ENCODE measurements at places on chromosomes 16 and 17.

DNA sequence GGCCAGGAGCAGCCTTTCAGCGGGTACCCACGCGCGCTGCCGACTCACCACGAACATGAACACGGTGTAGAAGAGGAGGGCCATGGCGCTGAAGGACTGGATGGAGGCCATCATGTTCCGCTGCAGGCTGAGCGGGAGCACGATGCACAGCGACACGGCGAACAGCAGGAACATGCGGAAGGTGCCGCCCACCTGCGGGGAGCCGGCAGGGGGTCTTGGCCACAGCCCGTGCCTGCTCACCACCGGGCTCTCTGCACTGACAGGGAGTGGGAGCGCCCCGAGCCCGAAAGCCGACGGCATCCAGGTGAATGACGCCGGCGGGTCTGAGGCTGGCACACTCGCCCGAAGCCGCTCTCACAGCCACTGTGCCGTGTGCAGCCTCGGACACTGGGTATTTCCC lies 13.0 kb downstream of the SLC38A10 start:
- no peak for DNase-seq

GRCh38 chr16:69595127-69596036 lies 29.6 kb downstream of the NFAT5 start:
- no peak for DNase-seq

GRCh38 chr16:83441517-83441916 lies 366.3 kb upstream of the HSBP1 start:
- DNase-seq, result no peak

DNA sequence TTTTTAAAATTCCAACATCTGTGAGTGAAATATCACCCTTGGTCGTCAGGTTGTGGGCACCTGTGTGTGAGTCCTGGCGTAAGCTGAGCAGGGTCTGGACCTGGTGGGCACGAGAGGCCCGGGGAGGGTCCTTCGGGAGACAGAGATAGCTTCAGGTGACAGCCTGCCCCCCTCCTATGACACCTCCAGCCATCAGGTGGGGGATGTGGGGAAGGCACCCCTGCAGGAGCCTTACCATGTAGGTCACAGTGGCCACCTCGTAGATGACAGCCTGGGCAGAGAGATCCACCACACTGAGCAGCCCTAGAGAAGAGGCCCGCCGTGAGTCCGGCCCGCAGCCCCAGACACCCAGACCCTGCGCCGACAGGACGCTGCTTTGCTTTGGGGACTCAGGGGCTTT lies 11.2 kb downstream of the SLC47A2 start:
- DNase-seq, result no peak

GRCh38 chr17:21168555-21168865 lies 41.7 kb downstream of the DHRS7B start:
- no peak for DNase-seq

- no peak for DNase-seq
Measured at GRCh38 chr17:60248618-60249289, 99.0 kb downstream of the CA4 start.

DNA sequence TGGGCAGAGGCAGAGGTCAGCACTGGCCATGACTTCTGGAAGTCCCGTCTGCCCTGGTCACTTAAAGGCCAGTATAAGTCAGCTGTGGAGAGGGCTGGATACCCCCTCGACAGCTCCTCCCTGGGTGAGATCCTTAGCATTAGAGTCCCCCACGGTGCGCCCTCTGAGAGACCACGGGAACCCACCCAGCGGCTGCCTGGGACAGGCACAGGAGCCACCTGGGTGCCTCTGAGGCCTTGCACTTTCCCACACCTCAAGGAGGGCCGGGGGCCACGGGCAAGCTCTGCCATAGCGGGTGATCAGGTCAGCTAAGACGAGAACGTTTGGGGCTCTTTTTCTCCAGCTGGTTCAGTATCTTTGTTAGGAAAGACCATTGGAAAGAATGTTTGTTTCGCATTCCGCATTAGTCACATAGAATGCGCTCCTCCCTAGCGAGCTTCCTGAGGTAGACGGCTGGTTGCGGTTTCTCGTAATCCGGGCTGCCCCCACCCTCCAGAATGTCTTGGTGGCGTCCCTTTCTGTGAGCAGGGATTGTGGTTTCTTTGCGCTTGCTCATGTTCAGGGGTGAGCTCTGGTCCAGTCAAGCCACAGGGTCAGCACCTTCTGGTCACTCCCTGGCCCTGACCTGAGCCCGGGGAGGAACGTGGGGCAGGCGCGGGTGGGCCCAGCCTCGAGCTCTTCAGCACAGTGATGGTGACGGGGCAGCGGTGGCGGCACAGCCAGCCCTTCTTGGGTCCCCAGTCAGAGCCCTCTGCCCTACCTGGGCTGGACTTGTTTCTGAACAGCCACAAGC lies 25.2 kb downstream of the NME3 start:
- DNase-seq, result no peak

- DNase-seq, result peak; percentile 70
Measured at GRCh38 chr17:20226814-20227482, 217.8 kb downstream of the SPECC1 start.

- no peak for DNase-seq
Measured at GRCh38 chr17:45394091-45394490, 38.6 kb downstream of the ARHGAP27 start.

- DNase-seq, result no peak
Measured at GRCh38 chr17:16818340-16818739, 128.3 kb downstream of the CCDC144A start.

- no peak for DNase-seq
Measured at GRCh38 chr16:11949527-11949926, 7.7 kb upstream of the NPIPB2 start.

- DNase-seq, result no peak
Measured at GRCh38 chr17:81651692-81652091, 4.7 kb downstream of the PDE6G start.

DNA sequence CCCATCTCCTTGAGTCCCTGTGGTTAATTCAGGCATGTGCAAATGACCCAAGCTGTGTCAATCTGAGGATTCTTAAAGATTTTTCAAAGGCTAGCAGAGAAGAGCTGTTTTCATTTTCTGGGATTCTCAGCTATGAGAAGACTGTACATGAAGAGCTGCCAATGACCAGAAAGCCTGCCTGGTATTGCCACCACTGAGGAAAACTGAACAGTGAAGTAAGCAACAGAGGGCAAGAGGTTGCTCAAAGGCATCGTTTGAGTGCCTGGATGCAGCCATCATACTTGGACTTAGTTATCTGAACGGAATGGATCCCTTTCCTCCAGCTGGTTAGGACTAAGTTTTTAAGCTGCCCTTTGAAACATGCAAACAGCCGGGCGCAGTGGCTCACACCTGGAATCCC lies 38.4 kb downstream of the FAM20A start:
- DNase-seq, result no peak

DNA sequence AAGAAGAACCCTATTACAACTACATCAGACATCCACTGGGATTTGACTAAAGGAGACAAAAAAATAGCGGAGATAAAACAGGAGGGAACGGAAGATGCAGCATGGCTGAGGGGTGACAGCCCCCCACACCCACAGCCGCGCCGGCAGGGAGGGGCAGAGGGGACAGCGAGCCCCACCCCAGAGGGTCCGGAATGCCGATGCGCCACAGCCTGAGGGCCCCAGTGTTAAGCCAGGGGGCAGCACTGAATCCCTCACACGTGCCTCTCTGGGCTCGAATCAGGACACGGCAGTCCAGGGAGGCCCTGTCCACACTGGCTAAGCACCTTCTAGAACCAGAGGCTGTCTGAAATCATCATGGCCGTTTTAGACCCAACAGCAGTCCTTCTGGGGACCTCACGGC lies 18.8 kb downstream of the MAP1LC3B start:
- no peak for DNase-seq

DNA sequence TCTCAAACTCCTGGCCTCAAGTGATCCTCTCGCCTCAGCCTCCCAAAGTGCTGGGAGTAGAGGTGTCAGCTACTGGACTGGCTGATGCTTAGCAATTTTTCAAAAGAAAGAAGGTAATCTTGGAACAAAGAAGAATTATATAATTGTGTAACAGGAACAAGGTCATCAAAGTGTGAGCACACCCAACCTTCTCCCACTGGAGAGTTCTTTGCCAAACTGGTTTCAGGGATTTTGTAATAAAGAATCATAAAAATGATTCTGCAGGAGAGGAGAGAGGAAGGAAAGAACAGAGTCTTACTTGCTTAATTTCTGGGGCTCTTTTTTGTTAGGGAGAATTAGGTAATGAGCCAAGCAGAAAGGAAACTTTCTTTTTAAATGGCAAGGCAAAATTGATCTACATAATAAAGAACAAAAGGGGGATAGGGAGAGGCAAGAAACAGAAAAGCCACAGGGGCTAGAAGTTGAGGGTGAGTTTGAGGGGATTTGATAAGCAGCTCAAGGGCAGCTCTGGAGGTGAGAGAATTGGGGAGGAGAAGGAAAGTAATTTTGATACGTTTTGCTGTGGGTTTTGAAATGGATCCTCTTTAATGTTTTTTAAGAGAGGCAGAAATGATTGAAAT lies 21.3 kb downstream of the CHD9NB start:
- no peak for DNase-seq

- no peak for DNase-seq
Measured at GRCh38 chr17:38918916-38919315, 6.5 kb upstream of the LASP1NB start.

- no peak for DNase-seq
Measured at GRCh38 chr16:54651440-54652195, 279.0 kb upstream of the IRX5 start.

- DNase-seq, result no peak
Measured at GRCh38 chr17:58184308-58184985, 8.1 kb upstream of the EPX start.

- no peak for DNase-seq
Measured at GRCh38 chr17:74183411-74183810, 20.1 kb upstream of the RPL38 start.

Data from activated CD4-positive, alpha-beta T cell treated with anti-CD3 and anti-CD28 coated beads, Interleukin-2, amount 50 U/mL, for 4 hours (primary cell).